ENCODE measurements at places on chromosomes 2 and 18. TPM values are rescaled to one million over a fixed set of nuclear protein-coding genes. Genes with fewer than 3 reads are reported as not detected.

The NAGK gene
- total RNA-seq = 138 TPM

The ACSL3 gene
- 102 TPM for total RNA-seq

The DOK6 gene
- total RNA-seq = 5.3 TPM

The TUBA4B gene
- 3.0 TPM for total RNA-seq

The CCDC150 gene
- total RNA-seq = 2.9 TPM

The B3GNT7 gene
- total RNA-seq = 107 TPM

The AQP12B gene
- total RNA-seq = not detected

The DSG4 gene
- total RNA-seq = not detected

The ABCG8 gene
- not detected for total RNA-seq

DNA sequence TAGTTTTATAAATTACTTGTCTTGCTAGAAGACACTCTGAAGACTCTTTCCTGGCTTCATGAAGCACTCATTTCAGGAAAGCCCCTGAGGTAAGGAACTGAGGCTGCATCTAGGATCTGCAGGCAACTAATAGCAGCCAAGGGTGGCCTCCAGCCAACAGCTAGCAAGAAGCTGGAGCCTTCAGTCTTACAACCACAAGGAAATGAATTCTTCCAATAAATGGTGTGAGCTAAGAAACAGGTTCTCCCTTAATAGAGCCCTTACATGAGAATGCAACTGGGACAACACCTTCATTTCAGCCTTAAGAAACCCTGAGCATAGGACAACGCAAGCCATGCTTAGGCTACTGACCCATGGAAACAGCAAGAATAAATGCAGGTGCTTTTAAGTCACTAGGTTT, 254.6 kb upstream of the RBBP8 start:
- H3K27me3 ChIP-seq = no peaks in the 10 kb centered on the region
- no peak for DNase-seq
- H3K4me3 ChIP-seq = no peak overlapping the region
- H3K27ac ChIP-seq = no peak overlapping the region

GRCh38 chr18:49072940-49073339, 122.2 kb upstream of the SMAD7 start:
- no peak overlapping the region for H3K4me3 ChIP-seq
- no peak for DNase-seq
- no peaks in the 10 kb centered on the region for H3K36me3 ChIP-seq
- peak overlapping the region; percentile 46 for H3K27ac ChIP-seq
- H3K4me1 ChIP-seq = peaks cover 3% of the 10 kb centered on the region
- H3K27me3 ChIP-seq = no peaks in the 10 kb centered on the region

DNA sequence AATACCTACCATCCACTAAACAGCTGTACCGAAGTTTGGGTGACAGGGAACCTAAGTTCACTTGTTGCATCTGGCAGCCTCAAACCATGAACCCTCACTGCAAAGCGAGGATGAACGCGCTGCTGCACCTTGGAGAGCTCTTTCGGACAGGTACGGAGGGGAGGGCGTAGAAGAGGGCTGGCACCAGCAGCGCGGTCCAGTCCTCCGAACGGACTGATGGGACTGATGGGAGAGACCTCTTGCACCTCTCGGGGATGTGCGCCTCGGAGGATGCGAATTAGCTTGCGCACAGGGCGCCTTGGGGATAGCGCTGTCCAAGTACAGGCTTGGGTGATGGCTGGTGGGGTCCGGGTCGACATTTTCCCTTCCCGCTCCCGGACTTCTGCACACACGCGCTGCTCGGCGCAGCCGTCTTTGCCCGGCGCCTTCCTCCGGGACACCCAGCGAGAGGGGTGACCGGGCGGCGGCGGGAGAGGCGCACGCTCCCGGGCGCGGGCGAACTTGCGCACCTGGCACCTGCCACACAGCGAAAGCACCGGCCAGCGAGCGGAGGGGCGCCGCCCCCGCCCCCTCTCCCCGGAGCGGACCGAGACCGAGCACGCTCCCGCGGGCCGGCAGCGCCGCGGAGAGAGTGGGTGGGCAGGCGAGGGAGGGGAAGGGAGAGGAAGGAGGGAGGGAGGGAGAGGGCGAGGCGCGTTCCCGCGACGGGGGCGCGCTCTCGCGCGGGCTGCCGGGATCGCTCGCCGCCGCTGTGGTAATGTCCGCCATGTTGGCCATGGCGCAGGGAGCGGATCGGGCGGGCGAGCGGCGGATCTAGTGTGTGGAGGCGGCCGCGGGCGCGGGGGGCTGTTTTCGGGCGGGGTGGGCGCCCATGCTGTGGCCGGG, at the start of gene EPC2:
Gene EPC2 (plus strand): TSS at position 754 of the 885 bp plus-strand sequence. CDS start 267 bp downstream, outside the sequence.
- no peaks in the 10 kb centered on the region for H3K36me3 ChIP-seq
- H3K4me3 ChIP-seq = peak within 1 kb of the TSS; percentile 95
- DNase-seq = peak; percentile 96
- peak within 1 kb of the TSS; percentile 99 for H3K27ac ChIP-seq
- H3K4me1 ChIP-seq = peaks cover 10% of the 10 kb centered on the region
- no peaks in the 10 kb centered on the region for H3K27me3 ChIP-seq

- no peak overlapping the region for H3K27ac ChIP-seq
- H3K27me3 ChIP-seq = no peaks in the 10 kb centered on the region
- H3K4me3 ChIP-seq = no peak overlapping the region
- H3K36me3 ChIP-seq = no peaks in the 10 kb centered on the region
- H3K4me1 ChIP-seq = no peaks in the 10 kb centered on the region
- DNase-seq = no peak
Observed at GRCh38 chr18:6004119-6004518, 108.8 kb upstream of the TMEM200C start.

DNA sequence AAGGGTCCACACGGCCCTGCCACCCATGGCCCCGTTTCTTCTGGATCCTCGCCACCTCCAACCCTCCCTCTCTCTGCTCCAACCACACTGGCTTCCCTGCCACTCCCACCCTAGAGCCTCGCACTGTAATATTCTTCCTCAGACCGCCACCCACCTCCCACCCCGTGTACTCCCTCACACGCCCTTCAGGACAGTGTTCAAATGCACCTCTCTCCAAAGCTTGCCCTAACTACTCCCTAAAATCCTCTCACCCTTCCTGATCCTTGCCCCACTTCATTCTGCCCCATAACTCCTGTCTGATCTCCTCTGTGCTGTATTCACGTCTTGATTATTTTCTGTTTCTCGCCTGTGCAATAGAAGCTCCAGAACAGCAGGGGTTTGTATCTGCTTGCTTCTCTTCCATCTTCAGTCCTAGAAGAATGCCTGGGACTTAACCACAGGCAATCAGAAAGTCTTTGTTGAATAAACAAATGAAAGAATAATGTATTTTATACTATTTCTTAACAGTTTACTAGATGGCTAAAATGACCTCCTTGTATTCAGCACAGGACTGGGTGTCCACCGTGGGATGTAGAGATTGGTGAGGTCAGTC, 25.5 kb downstream of the EPB41L3 start:
- H3K4me3 ChIP-seq = no peak overlapping the region
- H3K36me3 ChIP-seq = no peaks in the 10 kb centered on the region
- DNase-seq = no peak

GRCh38 chr2:46327627-46328026, 30.4 kb downstream of the EPAS1 start:
- H3K27me3 ChIP-seq = no peaks in the 10 kb centered on the region
- no peak overlapping the region for H3K4me3 ChIP-seq
- H3K27ac ChIP-seq = peak overlapping the region; percentile 45
- H3K4me1 ChIP-seq = peaks cover 51% of the 10 kb centered on the region
- no peaks in the 10 kb centered on the region for H3K36me3 ChIP-seq

DNA sequence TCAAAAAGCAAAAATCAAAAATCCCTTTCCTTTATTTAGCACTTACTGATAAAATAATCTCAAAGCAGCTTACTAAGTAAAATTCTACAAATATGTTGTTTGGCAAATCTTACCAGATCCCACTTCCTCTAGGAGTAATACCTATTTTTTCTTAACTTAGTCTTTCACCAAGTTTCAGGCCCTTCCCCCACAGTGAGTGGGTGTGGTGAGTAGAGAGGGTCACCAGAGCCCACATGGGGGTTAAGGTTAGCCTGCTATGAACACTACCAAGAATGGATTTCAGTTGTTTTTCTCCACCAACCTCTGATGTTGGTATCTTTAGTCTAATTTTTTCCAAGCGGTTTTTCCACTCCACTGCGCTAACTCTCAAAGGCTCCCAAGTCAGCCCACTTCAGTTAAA, 23.2 kb downstream of the PIAS2 start:
- H3K4me1 ChIP-seq = no peaks in the 10 kb centered on the region
- H3K4me3 ChIP-seq = no peak overlapping the region
- H3K27me3 ChIP-seq = no peaks in the 10 kb centered on the region
- H3K36me3 ChIP-seq = peaks cover 17% of the 10 kb centered on the region
- DNase-seq = no peak
- H3K27ac ChIP-seq = no peak overlapping the region

- no peaks in the 10 kb centered on the region for H3K27me3 ChIP-seq
- H3K4me3 ChIP-seq = no peak overlapping the region
- no peaks in the 10 kb centered on the region for H3K36me3 ChIP-seq
- no peak for DNase-seq
- H3K27ac ChIP-seq = no peak overlapping the region
Observed at GRCh38 chr2:152618193-152618564, 99.1 kb downstream of the PRPF40A start.

DNA sequence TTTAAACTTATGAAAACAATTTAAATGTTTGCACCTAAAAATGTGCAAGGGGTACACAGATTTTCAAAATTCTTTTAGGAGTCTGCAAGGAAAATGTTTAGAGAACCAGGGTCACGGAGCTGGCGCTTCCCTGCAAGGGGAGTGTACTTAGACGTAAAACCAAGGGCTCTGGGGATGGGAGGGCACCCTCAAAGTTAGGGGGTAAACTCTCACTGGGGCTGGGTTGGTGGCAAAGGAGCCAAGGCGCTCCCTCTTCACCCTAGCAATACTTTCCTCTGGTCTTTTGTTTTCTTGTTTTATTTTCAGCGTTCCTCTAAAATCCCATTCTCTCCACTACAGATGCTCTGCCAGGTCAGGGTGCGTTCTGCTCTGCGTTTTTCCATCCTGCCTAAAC, 20.0 kb downstream of the TMEM247 start:
- peak overlapping the region; percentile 75 for H3K27ac ChIP-seq
- H3K36me3 ChIP-seq = no peaks in the 10 kb centered on the region
- peaks cover 25% of the 10 kb centered on the region for H3K4me1 ChIP-seq
- peak overlapping the region; percentile 55 for H3K4me3 ChIP-seq

- no peaks in the 10 kb centered on the region for H3K27me3 ChIP-seq
- no peaks in the 10 kb centered on the region for H3K36me3 ChIP-seq
- peaks cover 20% of the 10 kb centered on the region for H3K4me1 ChIP-seq
- H3K4me3 ChIP-seq = no peak overlapping the region
- DNase-seq = no peak
- H3K27ac ChIP-seq = no peak overlapping the region
Observed at GRCh38 chr2:40348665-40349064, 103.2 kb downstream of the SLC8A1 start.

DNA sequence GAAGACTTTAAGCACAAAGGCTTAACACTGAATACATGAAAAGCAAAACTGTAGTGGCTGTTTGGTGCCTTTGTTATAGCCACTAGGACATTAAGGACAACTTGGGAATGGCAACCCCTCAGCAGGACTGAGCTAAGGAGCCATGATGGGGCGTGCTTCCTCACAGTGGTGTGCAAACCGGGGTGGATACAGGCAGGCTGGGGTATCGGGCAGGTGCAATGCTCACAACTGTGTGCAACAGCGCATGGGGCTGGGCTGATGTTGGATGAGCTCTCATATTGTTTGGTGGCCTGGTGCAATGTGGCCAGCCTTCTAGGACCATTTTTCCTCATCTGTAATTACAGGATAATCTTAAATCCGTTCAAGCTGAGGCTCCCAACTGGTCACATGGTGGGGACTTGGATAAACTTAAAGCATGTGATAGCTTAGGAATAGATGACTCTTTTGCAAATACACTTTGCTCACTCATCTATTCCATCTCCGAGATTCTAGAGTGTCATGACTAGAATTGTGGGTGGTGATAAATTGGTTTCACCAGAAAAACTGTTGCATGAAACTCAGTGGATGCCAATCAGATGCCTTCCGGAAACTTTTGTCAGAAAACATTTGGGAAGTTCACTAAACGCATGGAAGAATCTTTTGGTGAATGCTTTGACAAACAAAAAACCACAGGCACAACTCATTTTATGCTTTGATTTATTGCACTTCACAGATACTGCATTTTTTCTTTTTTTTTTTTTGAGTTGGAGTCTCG, 116.5 kb downstream of the PXDN start:
- no peaks in the 10 kb centered on the region for H3K27me3 ChIP-seq
- H3K4me3 ChIP-seq = no peak overlapping the region
- no peaks in the 10 kb centered on the region for H3K36me3 ChIP-seq
- no peak for DNase-seq
- H3K4me1 ChIP-seq = peaks cover 21% of the 10 kb centered on the region
- no peak overlapping the region for H3K27ac ChIP-seq

GRCh38 chr2:235934059-235934773, 234.0 kb downstream of the GBX2 start:
- no peaks in the 10 kb centered on the region for H3K27me3 ChIP-seq
- H3K4me1 ChIP-seq = no peaks in the 10 kb centered on the region
- H3K36me3 ChIP-seq = no peaks in the 10 kb centered on the region
- H3K27ac ChIP-seq = no peak overlapping the region

- no peaks in the 10 kb centered on the region for H3K4me1 ChIP-seq
- H3K27ac ChIP-seq = no peak overlapping the region
- H3K36me3 ChIP-seq = no peaks in the 10 kb centered on the region
- no peak for DNase-seq
- no peaks in the 10 kb centered on the region for H3K27me3 ChIP-seq
Observed at GRCh38 chr18:3867864-3868311, 417.9 kb downstream of the TGIF1 start.

DNA sequence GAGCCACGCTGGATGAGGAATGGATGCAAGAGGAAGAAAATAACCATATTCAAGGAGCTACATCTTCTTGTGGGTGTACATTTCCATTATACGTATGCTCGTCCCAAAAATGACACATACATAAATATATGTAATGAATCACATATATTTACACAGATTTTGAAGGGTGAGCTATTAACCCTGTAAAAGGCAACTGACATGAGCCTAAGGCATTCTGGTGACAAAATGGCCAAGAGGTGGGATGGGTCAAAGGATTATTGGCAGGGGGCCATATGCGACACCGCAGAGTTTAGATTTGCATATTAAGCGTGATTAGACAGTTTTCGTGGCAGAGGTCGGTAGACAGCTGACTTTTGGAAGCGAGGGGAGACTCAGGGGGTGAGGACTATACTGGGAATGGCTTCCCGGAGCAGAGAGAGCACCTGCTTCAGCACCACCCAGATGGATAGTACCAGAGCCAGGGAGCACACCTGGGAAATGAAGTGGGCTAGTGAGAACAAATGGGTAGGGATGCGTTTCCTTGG, 431 bp upstream of the CNRIP1 start:
- H3K4me1 ChIP-seq = peaks cover 29% of the 10 kb centered on the region
- DNase-seq = no peak
- H3K4me3 ChIP-seq = peak overlapping the region; percentile 55
- H3K36me3 ChIP-seq = no peaks in the 10 kb centered on the region

Measured in left lung (tissue), 14 donors.